ENCODE measurements at places on chromosomes 12 and 14. TPM values are rescaled to one million over a fixed set of nuclear protein-coding genes. Genes with fewer than 3 reads are reported as not detected.

- no peak for DNase-seq
These were observed 23.7 kb upstream of the HDAC7 start for GRCh38 chr12:47843226-47843980.

DNA sequence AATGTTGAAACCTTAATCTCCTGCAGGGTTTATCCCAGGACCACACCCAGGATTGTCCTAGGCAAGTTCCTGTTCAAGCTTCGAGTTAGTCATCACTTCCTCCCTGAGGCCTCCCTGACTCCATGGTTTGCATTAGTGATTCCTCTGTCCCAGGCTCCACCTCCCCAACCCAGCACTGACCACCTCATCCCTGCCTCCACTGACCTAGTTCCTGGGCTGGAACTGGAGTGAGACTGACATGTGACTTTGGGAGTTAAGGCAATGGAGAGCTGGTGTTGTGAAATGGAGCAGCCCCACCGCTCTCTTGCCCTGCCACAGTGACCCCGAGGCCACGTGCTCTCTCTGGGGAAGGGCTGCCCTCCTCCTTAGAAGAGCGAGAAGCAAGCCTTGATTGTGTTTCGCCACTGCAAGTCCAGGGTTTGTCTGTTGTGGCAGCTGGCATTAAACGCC, 15.8 kb upstream of the DTX1 start:
- DNase-seq = peak; percentile 39

DNA sequence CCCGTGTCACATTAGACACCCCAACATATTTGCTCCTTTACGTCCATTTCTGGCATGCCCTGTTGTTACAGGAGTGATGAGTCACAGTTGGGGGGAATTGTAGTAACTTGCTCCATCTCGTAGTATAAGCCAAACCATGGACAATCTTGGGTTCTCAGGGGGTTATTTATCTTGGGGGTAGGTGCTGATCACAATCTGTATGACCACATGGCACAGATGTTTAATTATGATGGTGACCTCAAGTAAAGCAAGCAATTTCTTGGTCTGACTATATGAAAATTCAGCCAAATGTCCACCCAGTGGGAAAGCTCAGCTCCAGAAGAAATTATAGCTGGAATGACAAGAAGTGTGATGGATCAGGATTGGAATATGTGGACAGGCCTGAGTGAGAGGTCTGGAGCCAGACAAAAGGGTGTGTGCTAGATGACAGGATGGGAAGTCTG, 32.1 kb upstream of the STON2 start:
- DNase-seq = no peak

DNA sequence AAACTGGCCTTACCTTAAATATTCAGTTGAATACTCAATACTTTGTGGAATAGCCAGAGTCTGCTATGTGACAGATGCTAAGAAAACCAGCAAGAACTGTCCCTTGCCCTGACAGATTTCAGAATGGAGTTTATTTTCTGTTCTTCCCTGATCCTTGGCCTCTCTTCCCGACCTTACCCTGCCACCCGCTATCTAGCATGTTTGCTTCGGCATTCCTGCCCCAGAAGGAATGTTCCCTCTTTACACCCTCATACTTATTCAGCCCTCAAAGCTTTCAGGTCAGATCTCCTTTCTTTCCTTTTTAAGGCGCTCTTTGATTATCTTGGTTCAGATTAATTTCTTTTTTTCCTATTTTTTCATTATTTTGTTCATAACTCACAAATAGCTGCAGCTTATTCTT, 21.8 kb downstream of the SUSD6 start:
- DNase-seq = no peak

DNA sequence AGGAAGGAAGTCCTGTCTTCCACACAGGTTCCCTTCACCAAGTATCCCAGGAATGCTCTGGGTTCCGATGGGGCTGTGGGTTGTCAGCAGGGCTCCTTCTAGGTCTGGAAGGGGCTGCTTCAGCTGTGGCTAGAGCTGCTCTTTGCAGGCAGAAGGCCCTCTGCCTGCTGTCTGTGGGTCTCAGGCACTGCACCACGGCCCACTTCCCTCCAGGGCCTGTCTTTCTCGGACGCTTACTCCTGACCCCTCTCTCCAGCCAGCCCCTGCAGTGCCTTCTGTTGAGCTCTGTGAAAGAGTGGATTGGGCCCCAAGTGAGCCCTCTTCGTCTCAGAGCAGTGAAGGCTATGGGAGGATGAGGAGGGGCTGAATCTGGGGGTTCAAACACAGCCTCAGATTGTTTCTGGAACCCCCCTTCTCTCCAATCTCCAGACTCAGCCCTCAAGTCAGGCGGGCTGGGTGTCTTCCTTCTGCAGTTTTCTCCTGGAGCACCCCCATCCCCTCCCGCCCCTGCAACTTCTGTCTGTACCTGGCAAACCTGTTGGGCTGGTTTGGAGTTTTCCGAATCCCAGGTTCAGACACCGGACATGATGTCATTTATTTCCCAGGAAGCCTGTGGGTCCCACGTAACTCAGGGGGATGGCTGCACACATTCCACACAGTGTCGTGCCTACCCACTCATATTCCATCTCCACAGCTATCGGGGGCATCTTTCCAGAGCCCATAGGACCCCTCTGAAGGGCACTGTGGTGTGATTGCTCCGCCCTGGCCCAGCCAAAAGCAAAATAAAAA, 24.9 kb upstream of the SPPL3 start:
- no peak for DNase-seq

GRCh38 chr14:90580377-90581335, 183.8 kb downstream of the CALM1 start:
- DNase-seq = no peak

- no peak for DNase-seq
These were observed 304.1 kb upstream of the SSTR1 start for GRCh38 chr14:37903343-37904191.

GRCh38 chr12:83161456-83161855, 474.8 kb downstream of the TMTC2 start:
- DNase-seq = no peak

SRRM4 gene
- not detected for total RNA-seq

TC2N gene
- total RNA-seq = 6.9 TPM

KRT83 gene
- total RNA-seq = not detected

NTF3 gene
- not detected for total RNA-seq

Data from natural killer cell treated with Interleukin-12 subunit alpha and Interleukin-12 subunit beta and Interleukin-15 and Interleukin-18, amount 100 ng/mL, for 72 hours (primary cell).